ENCODE measurements at places on chromosomes 12 and 14. TPM values are rescaled to one million over a fixed set of nuclear protein-coding genes. Genes with fewer than 3 reads are reported as not detected.

The TXNDC16 gene
- 2.7 TPM for total RNA-seq

The ADAMTS20 gene
- total RNA-seq, result not detected

The BLTP3B gene
- total RNA-seq, result 10.4 TPM

The AJUBA gene
- 144 TPM for total RNA-seq

The TMEM119 gene
- 0.49 TPM for total RNA-seq

The CACNA1C gene
- not detected for total RNA-seq

All from hair follicular keratinocyte (primary cell).